ENCODE measurements at places on chromosomes 3 and 15. TPM values are rescaled to one million over a fixed set of nuclear protein-coding genes. Genes with fewer than 3 reads are reported as not detected.

DNA sequence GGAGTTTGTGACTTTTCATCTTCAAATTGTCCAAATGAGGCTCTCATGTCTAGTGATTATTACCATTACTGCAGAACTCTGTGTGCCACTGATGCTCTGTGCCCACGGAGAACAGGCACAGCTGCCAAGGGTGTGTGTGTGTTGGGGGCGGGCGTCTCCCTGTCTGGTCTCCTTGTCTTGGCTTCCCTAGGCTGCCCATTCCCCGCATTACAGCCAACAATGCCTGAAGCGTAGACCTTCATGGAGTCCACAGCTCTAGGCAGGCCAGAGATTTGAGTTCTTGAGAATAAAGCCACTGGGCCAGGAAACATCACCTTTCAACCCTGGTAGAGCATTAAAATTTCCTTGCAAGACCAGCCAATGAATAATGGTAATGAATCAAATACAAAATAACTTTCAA is 42.7 kb downstream of the CCNB2 start:
- H3K27me3 ChIP-seq, result no peaks in the 10 kb centered on the region
- H3K36me3 ChIP-seq, result no peaks in the 10 kb centered on the region
- no peak overlapping the region for H3K27ac ChIP-seq
- H3K4me1 ChIP-seq, result no peaks in the 10 kb centered on the region
- no peak for DNase-seq
- no peak overlapping the region for H3K4me3 ChIP-seq

GOLGA8N gene
- total RNA-seq, result 4.0 TPM

SLCO2A1 gene
- not detected for total RNA-seq

GRCh38 chr15:44542596-44542995 is 5.6 kb downstream of the EIF3J start:
- peaks cover 62% of the 10 kb centered on the region for H3K36me3 ChIP-seq
- no peaks in the 10 kb centered on the region for H3K27me3 ChIP-seq
- no peak overlapping the region for H3K27ac ChIP-seq
- no peak overlapping the region for H3K4me3 ChIP-seq

GRCh38 chr3:101273608-101274007 is 46.8 kb downstream of the IMPG2 start:
- no peak for DNase-seq
- H3K4me3 ChIP-seq, result no peak overlapping the region
- H3K4me1 ChIP-seq, result no peaks in the 10 kb centered on the region
- H3K27ac ChIP-seq, result no peak overlapping the region

GRCh38 chr3:66532160-66532587 is 31.4 kb upstream of the LRIG1 start:
- no peaks in the 10 kb centered on the region for H3K4me1 ChIP-seq
- H3K27ac ChIP-seq, result no peak overlapping the region
- H3K27me3 ChIP-seq, result no peaks in the 10 kb centered on the region
- no peaks in the 10 kb centered on the region for H3K36me3 ChIP-seq
- no peak for DNase-seq

CLDN11 gene
- total RNA-seq, result not detected

EFCC1 gene
- 0.45 TPM for total RNA-seq

All from activated naive CD8-positive, alpha-beta T cell treated with anti-CD3 and anti-CD28 coated beads for 36 hours (primary cell).